ENCODE measurements at places on chromosomes 7 and 10. TPM values are rescaled to one million over a fixed set of nuclear protein-coding genes. Genes with fewer than 3 reads are reported as not detected.

DNA sequence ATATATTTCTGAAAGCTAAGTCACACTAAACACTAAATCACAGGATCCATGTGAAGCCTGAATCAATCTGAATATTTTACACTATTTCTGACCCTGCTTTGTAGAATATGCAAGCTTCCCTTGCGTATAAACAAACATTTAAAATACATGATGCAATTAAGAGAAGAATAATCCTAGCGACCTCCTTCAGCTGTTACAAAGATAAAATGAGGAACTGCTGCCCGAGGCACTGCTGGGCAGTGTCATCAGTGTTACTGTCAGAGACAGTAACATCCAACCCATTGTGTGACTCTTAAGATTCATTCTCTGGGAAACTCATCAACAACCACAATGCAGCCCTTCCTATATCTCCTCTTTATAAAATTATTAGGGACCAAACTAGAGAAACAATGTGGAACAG lies 61.6 kb downstream of the COBL start:
- DNase-seq = no peak

DNA sequence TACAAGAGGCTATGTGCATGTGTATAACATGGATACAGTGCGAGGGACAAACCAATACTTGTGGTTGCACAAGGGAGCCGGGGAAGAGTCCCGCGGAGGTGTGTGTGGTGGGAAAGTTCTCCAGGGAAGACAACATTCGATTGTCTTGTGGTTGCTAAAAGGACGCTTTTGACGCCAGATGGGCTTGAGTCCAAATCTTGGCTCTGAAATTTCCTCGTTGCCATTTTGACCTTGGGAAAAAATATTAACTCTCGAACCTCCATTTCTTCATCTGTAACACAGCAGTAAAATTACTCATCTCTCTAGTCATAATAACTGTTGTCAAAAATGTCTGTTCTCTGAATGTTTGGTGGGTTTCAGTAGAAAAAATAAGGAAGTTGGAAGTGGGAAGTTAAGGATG lies 16.5 kb downstream of the PLXDC2 start:
- DNase-seq = no peak

DNA sequence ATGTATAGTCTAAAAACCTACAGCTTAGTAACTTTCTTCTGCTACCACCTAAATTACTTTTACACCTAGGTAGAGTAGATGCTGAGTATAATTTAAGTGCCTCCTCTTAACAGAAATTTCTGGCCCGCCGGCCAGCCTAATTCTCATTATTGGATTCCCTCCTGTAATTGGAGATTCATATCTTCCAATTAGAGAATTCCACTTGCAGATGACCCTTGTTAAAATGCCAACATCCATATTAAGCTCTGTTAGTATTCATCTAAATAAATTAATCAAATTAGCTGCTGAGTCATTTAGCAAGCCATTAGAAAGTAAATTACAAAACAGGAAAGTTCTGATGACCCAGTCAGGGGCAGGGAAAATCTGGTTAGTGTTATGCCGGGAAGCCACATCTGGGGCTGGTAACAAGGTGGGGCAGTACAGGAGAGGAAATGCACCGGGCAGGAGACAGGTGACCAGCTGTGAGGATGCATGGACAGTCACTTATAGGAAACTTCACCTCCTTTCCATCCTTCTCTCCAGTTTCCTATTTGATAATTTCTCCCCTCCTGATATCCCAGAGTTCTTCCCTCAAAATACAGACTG lies 82.8 kb downstream of the ORC5 start:
- no peak for DNase-seq

- no peak for DNase-seq
Measured at GRCh38 chr10:19966751-19967150, 150.5 kb downstream of the PLXDC2 start.

GRCh38 chr10:119263951-119264617 lies 56.7 kb downstream of the GRK5 start:
- no peak for DNase-seq

DNA sequence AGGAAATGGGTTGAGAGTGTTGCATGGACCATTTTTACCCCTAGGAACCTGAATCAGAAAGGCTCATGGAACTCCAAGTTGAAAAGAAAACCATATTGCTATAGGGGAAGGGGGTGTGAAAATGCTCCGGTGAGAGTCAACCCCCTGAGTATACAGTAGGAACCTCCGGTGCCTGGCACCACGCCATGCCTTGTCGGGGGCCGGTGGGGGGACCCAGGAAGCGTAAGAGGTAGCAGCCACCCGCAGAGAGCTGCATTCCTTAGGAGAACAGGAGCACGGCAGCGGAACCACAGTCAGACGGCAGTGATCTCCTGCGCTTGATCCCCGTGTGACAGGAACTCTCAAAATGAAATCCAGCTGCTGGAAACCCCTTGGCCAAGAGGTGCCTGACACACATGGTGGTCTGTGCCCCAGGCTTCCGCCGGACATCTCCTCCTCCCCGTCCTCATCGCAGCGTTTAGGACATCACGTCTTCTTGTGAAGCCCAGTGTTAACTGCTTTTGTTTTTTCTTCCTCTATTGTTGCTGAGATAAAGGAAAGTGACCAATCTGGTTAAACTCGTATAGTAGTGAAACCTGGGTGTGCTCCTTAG lies 186.8 kb downstream of the CELF2 start:
- DNase-seq = no peak

GRCh38 chr10:109914966-109915365 lies 8.3 kb downstream of the XPNPEP1 start:
- DNase-seq = no peak

DNA sequence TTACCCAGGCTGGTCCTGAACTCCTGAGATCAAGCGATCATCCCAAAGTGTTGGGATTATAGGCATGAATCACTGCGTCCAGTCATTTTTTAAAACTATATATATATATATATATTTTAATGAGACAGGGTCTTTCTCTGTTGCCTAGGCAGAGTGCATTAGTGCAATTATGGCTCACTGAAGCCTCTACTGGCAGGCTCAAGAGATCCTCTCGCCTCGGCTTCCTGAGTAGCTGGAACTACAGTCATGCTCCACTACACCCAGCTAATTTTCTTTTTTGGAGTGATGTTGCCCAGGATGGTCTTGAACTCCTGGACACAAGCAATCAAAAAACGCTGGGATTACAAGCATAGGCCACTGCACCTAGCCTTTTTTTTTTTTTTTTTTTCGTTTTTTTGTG lies 55.3 kb upstream of the KAT6B start:
- no peak for DNase-seq

- no peak for DNase-seq
Measured at GRCh38 chr10:132865851-132866600, 76.3 kb downstream of the CFAP46 start.

Gene PNLIPRP1
- not detected for total RNA-seq

Gene TMEM139
- total RNA-seq = 2.2 TPM

Gene KRIT1
- 57.9 TPM for total RNA-seq

Measured in spinal cord (tissue), 10 donors.